Prostate gland (tissue), 2 donors: ENCODE measurements at places on chromosomes 3 and 15. TPM values are rescaled to one million over a fixed set of nuclear protein-coding genes. Genes with fewer than 3 reads are reported as not detected.

DNA sequence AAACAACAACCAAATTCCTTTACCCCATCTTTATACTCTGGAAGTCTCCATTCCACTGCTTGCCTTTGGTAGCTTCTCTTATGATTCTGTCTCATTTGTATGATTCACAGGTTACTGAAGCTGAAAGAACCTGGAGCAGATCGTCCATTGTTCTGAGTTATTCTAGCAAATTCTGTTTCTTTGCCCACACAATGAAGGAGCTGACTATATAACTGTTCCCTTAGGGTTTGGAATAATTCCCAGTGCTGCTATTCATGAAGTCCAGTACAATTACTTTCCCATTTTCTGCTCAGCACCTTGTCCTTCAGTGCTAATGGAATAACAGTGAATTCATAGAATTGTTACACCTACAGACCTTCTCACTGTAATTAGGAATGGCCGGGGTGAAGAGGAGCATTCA lies 167.8 kb downstream of the CHST2 start:
- no peaks in the 10 kb centered on the region for H3K4me1 ChIP-seq
- no peaks in the 10 kb centered on the region for H3K27me3 ChIP-seq
- H3K27ac ChIP-seq, result no peak overlapping the region
- no peak for DNase-seq

DNA sequence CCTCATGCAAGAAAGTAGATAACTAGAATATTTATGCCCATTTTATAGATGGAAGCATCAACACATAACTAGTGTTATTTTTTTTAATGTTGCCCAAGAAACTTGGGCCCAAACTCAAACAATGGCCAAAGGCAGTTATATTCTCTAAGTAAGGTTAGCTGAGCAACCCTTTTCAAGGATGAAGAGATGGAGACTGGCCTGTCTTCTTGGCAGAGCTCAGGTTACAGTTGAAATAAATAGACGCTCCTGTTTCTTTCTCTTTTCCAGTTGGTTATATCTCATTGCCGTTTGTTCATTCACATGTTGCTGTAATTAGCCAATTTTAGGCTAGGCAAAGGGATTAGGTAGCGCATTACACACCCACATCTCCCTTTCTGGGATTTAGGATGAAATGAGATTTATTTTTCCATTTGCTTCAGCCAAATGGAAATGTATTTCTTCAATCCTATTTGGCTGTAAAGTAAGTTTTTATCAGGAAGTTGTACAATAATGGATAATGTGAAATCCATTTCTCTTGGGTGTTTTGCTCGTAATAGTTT lies 93.2 kb downstream of the CMSS1 start:
- DNase-seq, result no peak
- no peaks in the 10 kb centered on the region for H3K4me1 ChIP-seq
- no peaks in the 10 kb centered on the region for H3K27me3 ChIP-seq
- H3K27ac ChIP-seq, result no peak overlapping the region
- H3K4me3 ChIP-seq, result no peak overlapping the region
- H3K36me3 ChIP-seq, result no peaks in the 10 kb centered on the region

GRCh38 chr3:172449466-172450149 lies 1.4 kb upstream of the GHSR start:
- H3K36me3 ChIP-seq, result no peaks in the 10 kb centered on the region
- H3K27me3 ChIP-seq, result peaks cover 15% of the 10 kb centered on the region
- no peaks in the 10 kb centered on the region for H3K4me1 ChIP-seq
- no peak overlapping the region for H3K4me3 ChIP-seq

DNA sequence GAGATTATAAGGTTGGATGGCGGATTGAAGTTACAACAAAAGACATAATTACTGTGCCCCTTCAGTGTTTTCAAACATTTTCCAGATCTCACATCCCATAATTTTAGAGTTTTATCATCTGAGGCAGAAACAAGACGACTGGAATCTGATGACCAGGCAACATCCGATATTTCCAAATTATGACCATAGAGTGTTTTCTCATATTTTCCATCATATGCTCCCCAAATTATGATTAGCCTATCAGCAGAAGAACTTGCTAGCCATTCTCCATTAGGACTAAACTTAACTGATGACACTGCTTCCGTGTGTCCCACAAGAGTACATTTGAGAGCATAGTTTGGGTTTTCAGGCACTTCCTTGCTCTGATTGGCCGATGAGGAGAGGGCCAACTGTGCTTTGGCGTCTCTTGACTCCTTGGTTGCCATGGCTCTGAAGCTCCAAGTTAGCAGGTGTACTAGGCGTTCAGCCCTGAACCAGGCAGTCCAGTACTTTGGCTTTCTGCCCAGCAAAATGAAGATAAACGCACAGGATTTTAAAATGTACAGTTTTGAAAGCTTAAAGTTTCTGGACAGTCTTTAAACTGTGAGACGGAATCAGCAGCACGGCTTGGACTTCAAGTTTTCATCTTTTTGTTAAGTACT lies 638 bp downstream of the WDR5B start:
- H3K27ac ChIP-seq, result peak overlapping the region; percentile 80
- H3K4me3 ChIP-seq, result peak overlapping the region; percentile 48
- H3K4me1 ChIP-seq, result no peaks in the 10 kb centered on the region
- peak; percentile 41 for DNase-seq
- H3K36me3 ChIP-seq, result no peaks in the 10 kb centered on the region
- H3K27me3 ChIP-seq, result no peaks in the 10 kb centered on the region

DNA sequence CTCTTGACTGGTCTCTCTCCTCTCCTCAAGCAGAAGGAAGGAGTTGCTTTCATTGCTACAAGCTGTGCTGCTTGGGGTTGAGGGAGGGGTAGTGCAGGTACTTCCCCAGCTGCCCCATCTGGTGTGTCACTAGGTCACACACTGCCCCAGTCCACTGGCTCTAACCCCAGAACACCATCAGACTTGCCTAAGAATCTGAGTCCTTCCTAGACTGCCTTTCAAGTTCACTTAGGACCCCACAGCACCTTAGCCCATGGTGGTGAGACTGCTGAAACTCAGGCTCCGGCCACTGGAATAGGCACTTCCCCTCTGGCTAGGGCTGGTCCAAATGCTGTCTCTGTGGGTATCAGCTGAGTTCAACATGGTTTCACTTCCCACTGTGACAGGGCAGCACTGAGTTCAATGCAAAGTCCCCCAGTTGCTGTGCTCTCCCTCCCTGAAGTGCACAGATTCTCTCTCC lies 279.7 kb upstream of the GOLGA6L4 start:
- no peak overlapping the region for H3K4me3 ChIP-seq
- no peaks in the 10 kb centered on the region for H3K27me3 ChIP-seq
- peaks cover 4% of the 10 kb centered on the region for H3K4me1 ChIP-seq
- no peaks in the 10 kb centered on the region for H3K36me3 ChIP-seq

DNA sequence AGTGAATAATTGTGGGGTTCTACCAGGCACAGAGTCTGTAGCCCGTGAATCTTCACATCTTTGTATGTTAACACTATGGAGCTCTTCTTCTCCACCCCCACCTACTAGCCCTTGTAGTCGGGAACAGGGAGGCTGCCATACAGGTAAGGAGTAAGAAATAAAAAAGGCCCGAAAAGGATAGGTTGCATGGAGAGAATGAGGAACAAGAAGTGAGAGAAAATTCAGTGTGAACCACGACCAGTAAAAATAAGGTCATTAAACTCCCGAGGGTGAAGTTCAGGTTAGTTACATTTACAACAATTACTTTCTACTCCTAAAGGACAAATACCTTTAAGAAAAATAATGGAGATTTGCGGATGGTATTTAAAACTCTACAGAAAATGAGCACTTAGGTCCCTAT lies 53.3 kb downstream of the OSBPL10 start:
- H3K36me3 ChIP-seq, result no peaks in the 10 kb centered on the region
- H3K27me3 ChIP-seq, result no peaks in the 10 kb centered on the region
- no peak overlapping the region for H3K27ac ChIP-seq
- H3K4me3 ChIP-seq, result no peak overlapping the region

GRCh38 chr15:42890161-42890913 lies 30.2 kb downstream of the TTBK2 start:
- H3K36me3 ChIP-seq, result no peaks in the 10 kb centered on the region
- DNase-seq, result no peak
- peaks cover 3% of the 10 kb centered on the region for H3K4me1 ChIP-seq
- H3K4me3 ChIP-seq, result no peak overlapping the region
- H3K27ac ChIP-seq, result no peak overlapping the region

DNA sequence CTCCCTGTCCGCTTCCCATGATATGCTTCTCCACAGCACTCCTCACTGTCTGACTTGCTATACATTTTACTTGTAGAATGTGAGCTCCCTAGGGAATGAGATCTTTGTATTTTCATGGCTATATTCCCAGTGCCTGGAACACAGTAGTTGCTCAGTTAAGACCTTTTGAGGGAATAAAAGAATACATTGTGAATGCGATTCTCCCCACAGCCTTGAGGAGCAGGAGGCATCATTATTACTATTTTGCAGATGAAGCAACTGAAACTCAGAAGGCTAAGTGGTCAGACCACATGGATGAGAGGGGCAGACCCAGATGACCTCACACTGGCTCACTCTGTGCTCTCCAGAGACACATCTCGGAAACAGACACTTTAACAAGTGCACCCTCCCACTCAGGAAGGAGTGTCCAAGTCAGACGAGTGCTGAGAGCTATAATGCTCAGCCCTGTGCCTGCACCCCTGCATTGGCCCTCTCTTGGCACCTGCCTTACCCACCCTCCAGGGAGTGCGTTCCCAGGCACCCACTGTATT lies 46.8 kb downstream of the SST start:
- H3K27me3 ChIP-seq, result peaks cover 5% of the 10 kb centered on the region
- no peak for DNase-seq
- H3K36me3 ChIP-seq, result no peaks in the 10 kb centered on the region
- no peaks in the 10 kb centered on the region for H3K4me1 ChIP-seq
- H3K27ac ChIP-seq, result no peak overlapping the region
- no peak overlapping the region for H3K4me3 ChIP-seq

GRCh38 chr3:100963041-100963440 lies 30.2 kb downstream of the ABI3BP start:
- H3K27me3 ChIP-seq, result no peaks in the 10 kb centered on the region
- H3K36me3 ChIP-seq, result no peaks in the 10 kb centered on the region
- no peak overlapping the region for H3K4me3 ChIP-seq
- no peak overlapping the region for H3K27ac ChIP-seq
- no peak for DNase-seq

GRCh38 chr3:81003817-81004216 lies 757.6 kb downstream of the GBE1 start:
- no peak overlapping the region for H3K4me3 ChIP-seq
- no peaks in the 10 kb centered on the region for H3K36me3 ChIP-seq
- H3K4me1 ChIP-seq, result no peaks in the 10 kb centered on the region
- H3K27me3 ChIP-seq, result no peaks in the 10 kb centered on the region

DNA sequence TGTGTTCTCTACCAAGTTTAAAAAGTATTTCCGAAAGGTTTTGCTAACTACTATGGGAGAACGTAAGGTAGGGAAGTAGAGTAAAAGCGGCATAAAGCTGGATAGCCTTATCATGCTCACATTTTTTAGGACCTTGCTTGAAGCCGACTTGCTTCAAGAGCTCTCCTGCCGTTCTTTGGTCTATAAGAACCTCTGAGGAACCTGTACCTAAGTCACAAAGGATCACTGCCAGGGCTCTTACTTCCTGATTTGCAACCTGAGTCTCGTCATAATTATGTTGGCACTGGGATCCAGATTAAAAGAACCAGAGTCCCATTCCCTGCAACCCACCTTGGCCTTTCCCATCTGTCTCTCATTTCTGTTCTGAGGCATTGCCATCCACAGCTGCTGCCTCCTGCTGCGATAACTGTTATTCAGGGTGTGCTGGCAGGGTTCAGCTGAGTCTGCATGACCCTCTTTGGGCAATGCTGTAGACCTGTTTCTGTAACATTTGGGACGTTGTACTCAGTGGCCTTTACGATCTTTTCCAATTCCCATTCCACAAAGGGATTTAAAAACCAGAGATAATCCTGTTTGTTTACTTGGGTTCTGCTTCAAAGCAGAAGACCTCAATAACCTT lies 131.0 kb upstream of the UMPS start:
- H3K4me3 ChIP-seq, result no peak overlapping the region
- no peaks in the 10 kb centered on the region for H3K4me1 ChIP-seq

- no peaks in the 10 kb centered on the region for H3K4me1 ChIP-seq
- no peaks in the 10 kb centered on the region for H3K27me3 ChIP-seq
- DNase-seq, result no peak
Observed at GRCh38 chr15:99331381-99331780, 80.1 kb downstream of the LRRC28 start.

DNA sequence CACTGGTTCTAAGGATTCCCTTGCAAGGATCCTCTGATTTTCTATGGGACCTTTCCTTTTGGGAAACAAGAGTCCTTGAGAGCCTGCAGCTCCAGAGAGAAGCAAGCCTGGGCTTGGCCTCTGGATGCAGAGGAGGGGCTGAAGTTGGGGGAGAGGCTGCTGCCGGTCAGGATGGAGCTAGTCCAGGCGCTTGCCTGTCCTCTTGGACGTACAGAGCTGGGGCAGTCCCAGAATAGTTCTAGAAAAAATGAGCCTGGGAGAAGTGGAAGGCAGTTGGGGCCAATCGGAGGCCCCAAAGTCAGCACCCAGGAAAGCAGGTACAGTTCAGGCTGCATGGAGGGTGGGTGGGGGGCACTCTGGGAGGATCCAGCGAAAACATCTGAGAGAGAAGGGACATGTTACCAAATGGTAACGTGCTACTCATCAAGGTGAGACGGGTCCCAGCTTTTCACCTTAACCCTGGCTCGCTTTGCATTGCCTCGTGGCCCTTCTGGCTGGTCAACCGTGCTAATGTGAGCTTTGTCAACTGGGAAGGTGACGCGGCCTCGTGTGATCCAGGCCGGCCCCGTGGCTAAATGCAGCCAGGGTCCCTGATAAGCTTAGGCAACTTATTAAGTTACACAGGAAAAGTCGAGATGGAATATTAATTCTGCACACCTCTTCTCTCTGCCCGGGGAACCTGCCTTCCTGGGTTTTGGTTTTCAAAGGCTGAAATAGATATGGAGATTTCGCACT lies 38.7 kb upstream of the MAGEF1 start:
- no peak for DNase-seq
- no peak overlapping the region for H3K4me3 ChIP-seq
- no peak overlapping the region for H3K27ac ChIP-seq
- no peaks in the 10 kb centered on the region for H3K27me3 ChIP-seq
- no peaks in the 10 kb centered on the region for H3K36me3 ChIP-seq

- H3K27ac ChIP-seq, result no peak overlapping the region
- no peaks in the 10 kb centered on the region for H3K4me1 ChIP-seq
- no peak overlapping the region for H3K4me3 ChIP-seq
Observed at GRCh38 chr3:140424211-140424610, 253.7 kb upstream of the TRIM42 start.

DNA sequence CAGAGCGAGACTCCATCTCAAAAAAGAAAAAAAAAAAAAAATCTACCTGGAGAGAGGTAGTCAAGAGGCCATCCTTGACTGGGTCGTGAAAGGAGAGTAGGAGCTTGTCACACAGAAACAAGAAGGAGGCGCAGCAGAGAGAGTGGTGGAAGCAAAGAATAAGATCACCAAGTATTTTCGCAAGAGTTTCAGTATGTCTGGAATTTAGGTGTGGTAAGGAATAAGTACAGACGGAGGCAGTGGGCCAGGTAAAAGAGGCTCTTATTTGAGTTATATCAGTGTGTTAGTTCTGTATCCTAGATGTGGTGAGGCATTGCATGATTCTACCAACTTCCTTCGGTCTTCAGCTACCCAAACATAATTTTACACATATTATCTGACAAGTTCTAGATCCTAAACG lies 14.6 kb upstream of the ATP10A start:
- no peaks in the 10 kb centered on the region for H3K27me3 ChIP-seq
- H3K4me3 ChIP-seq, result no peak overlapping the region
- no peaks in the 10 kb centered on the region for H3K36me3 ChIP-seq

The SLC35G2 gene
- total RNA-seq, result 2.9 TPM

The ANKUB1 gene
- total RNA-seq, result not detected

The RASL12 gene
- total RNA-seq, result 124 TPM

The RAD51 gene
- total RNA-seq, result 5.1 TPM

The HRG gene
- total RNA-seq, result not detected

The GP9 gene
- not detected for total RNA-seq

The DOCK3 gene
- total RNA-seq, result 0.36 TPM
